ENCODE measurements at places on chromosomes 6 and 20.

DNA sequence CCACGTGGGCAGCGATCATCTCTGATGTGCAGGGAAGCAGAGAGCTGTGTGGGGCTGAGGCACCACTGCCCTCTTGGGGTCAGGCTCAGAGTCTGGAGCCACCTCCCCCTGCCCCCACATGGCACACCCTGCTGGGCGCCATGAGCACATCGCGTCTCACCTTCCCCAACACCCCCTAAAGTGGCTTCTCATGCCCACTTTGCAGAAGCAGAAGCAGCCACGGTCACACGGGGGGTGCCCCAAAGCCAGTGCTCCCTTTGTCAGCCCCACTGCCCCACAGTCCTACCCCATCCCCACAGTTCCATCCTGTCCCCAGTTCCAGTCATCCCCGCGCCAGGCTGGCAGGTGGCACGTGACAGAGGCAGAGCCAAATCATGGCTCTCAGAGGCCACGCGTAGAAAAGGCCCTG lies 19.5 kb downstream of the SDCBP2 start:
- DNase-seq = no peak

DNA sequence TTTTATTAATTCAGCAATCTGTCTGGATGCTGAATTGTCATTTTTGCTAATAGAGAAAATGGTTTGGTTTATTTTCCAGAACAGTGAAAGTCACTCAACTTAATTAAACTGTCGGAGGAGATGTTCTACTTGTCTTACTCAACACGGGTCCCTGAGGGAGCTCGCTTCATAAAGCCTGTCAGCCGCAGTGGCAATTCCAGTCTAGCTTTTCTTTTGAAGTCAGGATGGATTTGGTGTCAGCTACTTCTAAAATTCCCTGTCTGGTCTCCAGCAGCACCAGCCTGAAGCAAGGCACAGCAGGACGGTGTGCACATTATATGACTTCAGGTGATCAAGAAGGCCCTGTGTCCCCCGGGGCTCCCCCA lies 261.5 kb downstream of the SLC24A3 start:
- no peak for DNase-seq

GRCh38 chr20:58719258-58719657 lies 26.7 kb downstream of the NPEPL1 start:
- no peak for DNase-seq

GRCh38 chr20:34762031-34762555 lies 57.9 kb downstream of the TP53INP2 start:
- DNase-seq = no peak

GRCh38 chr6:71333697-71334096 lies 45.1 kb downstream of the OGFRL1 start:
- DNase-seq = no peak

GRCh38 chr20:36304786-36305495 lies 1.2 kb upstream of the DLGAP4 start:
- DNase-seq = no peak

DNA sequence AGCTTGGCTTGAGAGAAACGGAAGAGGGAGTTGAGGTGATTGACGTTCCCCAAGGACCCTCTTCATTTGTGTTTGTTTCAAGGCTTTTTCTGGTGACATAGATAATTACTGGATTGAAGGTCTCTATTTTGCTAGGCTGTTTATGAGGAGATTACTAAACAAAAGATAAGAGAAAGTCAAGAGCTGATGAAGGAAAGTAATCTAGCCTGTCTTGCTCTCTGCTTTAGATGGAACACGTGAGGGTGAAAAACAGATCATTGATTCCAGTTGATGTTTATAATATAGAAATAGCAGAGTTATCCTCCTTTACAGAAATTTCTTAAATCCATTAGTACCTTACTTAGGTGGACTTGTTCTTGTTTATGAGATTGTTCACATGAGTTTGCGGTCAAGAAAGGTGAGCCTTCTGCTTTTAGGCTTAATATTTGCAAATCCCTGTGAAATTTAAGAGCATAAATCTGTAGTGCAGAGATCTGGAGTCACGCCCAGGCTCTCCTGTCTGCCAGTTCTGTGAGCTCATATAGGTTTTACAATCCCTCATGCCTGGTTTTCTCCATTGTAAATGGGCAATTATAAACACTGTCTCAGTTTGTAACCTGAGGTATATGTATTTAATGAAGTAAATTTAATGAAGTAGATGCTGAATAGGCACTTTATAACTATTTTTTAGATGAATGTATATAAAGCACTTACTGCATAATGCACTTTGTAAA lies 272.8 kb downstream of the NKAIN2 start:
- DNase-seq = no peak

Data from OCI-M1 (cell line).